ENCODE measurements at places on chromosomes 12 and 14.

DNA sequence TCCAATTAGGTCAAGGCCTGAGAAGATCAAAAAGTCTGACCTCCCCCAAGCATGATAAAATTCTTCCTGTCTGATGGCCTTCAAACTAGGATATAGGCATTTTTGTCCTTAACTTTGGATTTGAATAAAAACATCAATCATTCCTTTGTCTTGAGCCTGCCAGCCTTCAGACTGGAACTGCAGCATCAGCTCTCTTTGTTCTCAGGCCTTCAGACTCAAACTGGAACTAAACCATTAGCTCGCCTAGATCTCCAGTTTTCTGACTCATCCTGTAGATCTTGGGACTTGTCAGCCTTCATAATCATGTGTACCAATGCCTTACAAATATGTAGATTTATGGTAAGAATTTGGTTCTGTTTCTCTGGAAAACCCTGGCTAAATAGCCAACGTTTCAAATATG is 721.7 kb downstream of the GALC start:
- DNase-seq, result no peak

- DNase-seq, result no peak
These were observed 42.3 kb downstream of the ARMH4 start for GRCh38 chr14:58109744-58110143.

- DNase-seq, result no peak
These were observed 1.7 kb downstream of the ZBTB39 start for GRCh38 chr12:57004651-57005050.

GRCh38 chr12:64713376-64713775 is 45.8 kb downstream of the GNS start:
- DNase-seq, result no peak

- DNase-seq, result no peak
These were observed 4.4 kb upstream of the EIF5 start for GRCh38 chr14:103329401-103330347.

GRCh38 chr14:96422992-96423391 is 31.1 kb downstream of the AK7 start:
- no peak for DNase-seq

DNA sequence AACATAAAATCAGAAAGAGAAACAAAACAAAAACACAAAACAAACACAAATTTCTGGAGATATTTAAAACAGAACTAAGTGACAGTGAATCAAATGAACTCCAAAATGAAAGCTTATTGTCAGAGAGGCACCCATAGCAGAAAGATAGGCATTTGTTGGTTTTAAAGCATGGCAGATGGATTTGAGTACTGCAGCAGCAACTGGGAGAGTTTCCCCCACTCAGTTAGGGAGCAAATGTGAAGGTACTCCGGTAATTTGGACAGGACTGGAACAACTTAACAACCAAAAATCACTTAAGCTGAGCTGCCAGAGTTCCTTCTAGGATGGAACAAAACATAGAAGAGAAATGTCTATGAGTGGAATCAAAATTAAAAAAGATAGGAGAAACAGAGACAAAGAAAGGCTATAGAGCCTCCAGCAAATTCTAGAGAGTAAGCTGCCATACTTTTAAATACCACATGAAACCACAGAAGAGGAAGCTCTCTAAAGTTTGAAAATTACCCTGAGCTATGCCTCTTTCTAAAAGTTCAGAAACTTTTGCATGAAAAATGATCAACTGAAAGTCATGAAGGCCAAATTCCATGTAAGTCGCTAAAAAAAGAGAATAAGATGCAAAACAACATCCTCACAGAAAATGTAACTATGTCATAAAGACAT is 1248.3 kb upstream of the USP15 start:
- no peak for DNase-seq

All from hippocampal formation (tissue), 2 donors.